ENCODE measurements at places on chromosomes 6 and 20.

DNA sequence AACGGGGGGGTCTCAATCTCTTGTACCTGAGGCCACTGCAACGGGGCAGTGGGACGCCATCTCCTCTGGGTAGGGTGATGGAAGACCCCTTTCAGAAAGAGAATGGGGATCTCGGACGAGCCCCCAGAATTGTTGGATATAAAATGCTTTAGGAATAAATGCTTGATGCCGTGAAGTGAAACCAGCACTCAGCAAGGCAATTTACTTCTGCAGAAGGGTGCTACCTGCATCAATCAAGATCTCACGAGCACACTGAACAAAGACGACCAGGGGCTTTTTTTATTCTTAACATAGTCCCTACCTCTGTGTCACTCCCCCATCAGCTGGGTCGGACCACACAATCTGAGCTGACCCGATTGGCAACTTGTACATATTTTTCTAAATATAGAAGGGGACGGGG lies 203.6 kb upstream of the TBX18 start:
- no peak for DNase-seq

DNA sequence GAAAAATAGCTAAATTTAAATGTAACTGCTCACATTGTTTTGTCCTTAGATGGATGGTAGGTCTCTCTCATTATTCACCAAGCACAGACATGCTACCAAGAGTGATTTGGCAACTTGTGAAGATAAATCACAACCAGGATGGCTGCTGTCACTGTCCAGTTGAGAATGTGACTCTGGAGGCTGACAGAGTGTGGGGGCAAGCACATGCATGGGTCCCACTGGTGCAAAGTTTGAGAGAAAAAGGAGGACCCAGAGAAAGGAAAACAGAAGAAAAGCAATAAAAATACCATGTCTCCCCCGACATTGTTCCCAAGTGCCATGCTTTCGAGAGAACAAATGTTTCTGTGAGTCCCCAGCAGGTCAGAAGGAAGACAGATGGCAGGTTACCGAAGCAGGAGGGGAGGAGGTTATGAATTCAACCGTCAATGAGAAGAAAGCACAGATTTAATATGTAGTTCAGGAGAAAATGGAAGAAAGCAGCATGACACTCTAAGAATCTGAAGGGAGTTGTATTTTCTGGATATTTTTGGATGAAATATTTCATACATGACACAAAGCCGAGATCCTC lies 73.0 kb upstream of the TSHZ2 start:
- DNase-seq = no peak

- DNase-seq = no peak
These were observed 101.9 kb downstream of the LRFN2 start for GRCh38 chr6:40485300-40485699.

- DNase-seq = no peak
These were observed 320.2 kb upstream of the CHD6 start for GRCh38 chr20:41938353-41938752.

DNA sequence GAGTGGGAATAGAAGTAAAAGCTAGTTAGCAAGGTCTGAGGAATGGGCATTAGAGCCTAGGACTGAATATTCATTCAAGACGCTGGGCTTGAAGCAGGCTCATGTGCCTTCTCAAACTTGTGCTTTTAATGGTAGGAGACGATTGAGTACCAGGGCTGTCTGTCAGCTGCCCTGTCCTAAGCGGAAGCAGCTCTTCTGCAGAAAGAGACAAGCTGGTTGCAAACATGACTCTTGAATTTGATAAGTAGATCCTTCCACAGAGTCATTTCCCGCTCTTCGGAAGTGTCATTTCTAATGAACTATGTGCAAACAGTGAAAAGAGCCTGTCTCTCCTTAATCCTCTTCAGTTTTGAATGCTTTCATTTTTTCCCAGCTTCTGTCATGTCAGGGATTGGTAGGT lies 176.4 kb downstream of the TFAP2B start:
- DNase-seq = no peak

DNA sequence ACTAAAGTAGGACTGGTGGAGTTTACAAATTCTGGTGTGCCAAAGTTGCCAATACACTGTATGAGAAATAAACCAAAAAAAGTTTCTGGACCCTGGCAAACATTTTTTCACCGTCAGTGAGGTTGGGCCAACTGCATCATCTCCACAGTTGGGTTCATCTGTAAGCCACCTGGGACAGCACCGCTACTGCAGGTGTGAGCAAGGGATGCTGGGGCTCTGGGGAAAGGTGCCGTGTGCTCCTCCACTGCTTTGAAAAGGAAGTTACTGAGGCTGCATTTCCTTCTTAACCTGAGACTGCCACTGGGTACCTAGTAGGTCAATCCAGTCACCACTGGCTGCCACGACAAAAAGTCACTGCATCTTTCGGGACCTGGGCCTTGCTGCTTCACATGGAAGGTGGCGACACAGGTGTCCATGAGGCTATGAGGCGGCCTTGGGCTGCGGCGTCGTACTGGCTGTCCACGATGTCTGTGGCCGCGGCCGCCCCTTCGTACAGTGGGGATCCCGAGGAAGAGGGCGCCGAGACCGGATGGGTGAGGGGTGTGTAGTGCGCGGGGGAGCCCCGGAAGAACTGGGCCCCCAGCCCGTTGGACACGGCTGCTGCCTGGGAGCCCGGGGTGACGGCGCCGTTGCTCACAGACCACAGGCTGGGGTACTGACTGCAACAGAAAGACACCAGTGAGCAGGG lies 9.6 kb downstream of the TBXT start:
- no peak for DNase-seq

DNA sequence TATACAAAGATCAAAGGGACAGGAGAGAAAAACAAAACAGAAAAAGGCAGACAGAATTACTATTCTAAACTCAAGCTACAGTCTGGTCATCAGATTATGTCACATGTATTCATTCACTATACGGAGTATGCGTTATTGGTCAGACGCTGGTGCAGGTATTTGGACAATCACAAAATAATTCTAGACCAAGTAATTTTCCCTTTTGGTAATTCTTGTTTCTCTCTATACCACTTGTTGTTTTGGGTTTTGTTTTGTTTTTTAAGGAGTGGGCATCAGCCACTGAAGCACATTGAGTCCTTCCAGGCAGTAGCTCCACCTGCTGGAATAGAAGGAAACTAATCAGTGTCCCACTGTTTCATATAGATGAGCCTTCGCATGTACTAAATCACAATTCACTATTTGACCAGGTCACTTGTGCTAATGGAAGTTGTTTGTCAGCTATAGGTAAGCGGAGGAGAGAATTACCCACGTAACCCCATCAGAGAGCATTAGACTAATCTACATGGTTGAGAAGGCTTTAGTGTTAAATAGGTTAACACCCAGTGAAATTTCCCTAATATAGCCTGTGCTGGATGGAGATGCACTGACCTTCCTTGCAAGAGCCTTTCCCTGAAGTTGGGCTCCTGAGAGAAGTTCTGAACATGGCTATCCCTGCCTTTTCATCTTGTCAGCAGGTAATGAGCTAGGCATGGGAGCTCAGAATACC lies 77.9 kb downstream of the TNFAIP3 start:
- DNase-seq = no peak

DNA sequence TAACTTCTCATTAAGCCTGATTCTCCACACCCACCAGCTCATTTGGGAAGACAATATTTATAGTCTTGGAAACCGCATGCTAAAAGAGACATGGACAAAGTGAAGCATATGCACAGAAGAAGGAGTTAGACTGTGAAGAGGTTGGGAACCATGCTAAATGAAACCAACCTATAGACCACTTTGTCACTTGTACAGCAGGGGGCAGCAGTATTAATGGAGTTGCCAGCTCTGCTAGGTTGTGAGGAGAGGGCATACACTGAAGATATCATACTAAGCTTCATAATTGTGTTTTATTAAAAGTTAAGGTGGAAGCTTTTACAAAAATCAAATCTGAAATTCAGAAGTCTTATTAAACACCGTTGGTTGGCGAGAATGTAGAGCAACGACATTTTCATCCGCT lies 38.3 kb upstream of the HMGCLL1 start:
- DNase-seq = no peak

DNA sequence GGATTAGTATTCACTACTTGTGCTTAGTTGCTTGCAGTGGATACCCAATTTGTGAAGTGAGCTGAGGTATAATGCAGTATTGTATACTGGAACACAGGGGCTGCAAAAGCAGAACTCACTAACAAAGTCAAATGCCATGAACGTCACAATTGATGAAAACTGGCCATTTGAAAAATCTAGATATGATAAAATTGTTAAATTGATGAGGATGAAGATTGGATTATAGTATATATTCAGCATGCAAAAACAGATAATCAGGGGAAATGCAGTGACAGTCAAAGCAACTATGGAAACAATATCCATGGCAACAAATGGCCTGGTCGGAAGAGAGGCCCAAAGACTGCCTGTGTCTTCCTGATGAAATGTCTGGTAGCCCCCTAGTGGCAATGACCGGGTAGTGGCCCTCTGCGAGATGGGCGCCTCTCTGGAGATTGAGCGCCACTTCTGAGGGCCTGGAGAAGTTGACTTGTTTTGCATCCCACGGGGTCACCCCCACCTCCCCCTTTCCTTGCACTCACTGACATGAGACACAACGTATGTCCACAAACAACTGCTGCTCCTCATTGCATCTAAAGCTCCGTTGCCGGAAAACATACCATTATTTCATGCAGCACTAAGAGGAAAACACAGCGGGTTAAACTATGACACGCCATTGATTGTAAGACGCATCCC lies 43.6 kb downstream of the C6orf15 start:
- DNase-seq = peak; percentile 57

DNA sequence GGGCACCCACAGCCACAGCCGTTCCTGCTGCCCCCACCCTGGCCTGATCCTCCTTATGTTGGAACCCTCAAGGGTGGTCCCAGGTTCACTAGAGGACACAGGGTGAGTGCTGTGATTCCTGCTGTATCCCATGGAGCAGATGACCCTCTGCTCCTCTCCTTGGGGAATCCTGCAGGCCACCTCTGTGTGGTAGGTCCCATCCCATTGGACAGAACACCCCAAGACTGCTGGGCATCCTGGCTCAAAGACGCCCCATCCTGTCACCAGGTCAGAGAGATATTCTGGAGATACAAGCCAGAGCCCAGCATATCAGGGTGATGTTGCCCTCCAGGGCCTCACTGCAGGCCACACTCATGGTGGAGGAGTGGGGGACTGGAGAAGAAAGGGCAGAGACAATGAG lies 28.4 kb downstream of the HLA-A start:
- DNase-seq = no peak

GRCh38 chr6:152673236-152673635 lies 24.5 kb upstream of the MYCT1 start:
- no peak for DNase-seq

DNA sequence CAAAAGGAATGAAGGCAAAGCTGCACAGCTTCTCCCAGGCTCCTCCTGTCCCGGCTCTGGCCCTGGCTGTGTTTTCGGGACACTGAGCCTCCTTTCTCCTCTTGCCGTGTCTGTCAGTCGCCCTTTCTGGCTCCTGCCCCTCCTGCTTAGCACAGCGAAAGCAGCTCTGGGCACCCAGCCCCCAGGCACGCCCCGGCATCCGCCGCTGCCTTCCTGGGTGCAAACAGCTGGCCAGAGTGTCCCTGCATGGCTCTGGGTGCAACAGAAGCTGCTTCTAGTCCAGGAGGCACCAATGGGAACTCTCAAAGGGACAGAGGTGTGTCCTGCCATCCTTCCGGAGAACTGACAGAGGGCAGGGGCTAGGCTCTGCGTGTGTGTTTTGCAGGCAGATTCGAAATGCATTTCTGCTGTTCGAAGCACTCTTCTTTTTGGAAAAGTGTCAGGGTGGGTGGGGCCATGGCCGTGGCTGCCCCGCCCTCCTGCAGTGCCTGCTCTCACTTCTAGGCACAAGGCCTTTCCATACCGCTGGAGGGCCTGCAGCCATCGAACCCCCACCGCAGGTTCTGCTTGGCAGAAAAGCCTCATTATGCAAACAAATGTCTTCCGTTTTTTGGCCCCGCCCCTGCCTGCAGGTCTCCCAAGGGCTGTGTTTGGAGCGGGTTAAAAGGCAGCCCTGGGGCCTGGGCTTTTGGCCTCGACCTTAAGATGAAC lies 15.5 kb downstream of the COL9A3 start:
- no peak for DNase-seq

DNA sequence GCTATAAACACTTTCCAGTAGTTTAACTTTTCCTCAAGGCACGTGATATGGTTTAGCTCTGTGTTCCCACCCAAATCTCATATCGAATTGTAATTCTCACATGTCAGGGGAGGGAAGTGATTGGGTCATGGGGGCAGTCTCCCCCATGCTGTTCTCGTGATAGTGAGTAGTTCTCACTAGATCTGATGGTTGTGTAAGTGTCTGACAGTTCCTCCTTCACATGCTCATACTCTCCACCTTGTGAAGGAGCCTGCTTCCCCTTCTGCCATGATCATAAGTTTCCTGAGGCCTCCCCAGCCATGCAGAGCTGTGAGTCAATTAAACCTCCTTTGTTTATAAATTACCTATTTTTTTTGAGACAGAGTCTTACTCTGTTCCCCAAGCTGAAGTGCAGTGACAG lies 127.9 kb downstream of the DTNBP1 start:
- no peak for DNase-seq

- DNase-seq = no peak
These were observed 14.2 kb downstream of the HEBP2 start for GRCh38 chr6:138418118-138418742.

DNA sequence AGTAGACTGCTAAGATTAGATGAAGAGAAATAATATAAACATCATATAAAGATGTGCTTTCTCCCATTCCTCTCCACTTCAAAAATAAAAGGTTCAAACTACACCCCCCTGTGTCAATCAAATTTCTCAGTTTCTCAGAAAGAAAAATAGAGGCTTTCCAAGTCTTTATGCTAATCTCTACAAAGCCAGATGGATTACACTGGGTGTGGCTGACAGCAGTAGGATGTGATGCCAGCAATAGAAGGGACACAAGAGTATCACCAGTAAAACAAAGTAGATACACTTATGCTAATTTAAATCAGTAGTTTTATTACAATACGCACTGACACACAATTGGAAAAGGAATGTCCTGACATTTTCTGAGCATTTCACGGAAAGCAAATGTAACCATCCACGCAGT lies 353.4 kb downstream of the RNGTT start:
- no peak for DNase-seq

- DNase-seq = no peak
These were observed 72.4 kb downstream of the L3MBTL3 start for GRCh38 chr6:130090796-130091195.

DNA sequence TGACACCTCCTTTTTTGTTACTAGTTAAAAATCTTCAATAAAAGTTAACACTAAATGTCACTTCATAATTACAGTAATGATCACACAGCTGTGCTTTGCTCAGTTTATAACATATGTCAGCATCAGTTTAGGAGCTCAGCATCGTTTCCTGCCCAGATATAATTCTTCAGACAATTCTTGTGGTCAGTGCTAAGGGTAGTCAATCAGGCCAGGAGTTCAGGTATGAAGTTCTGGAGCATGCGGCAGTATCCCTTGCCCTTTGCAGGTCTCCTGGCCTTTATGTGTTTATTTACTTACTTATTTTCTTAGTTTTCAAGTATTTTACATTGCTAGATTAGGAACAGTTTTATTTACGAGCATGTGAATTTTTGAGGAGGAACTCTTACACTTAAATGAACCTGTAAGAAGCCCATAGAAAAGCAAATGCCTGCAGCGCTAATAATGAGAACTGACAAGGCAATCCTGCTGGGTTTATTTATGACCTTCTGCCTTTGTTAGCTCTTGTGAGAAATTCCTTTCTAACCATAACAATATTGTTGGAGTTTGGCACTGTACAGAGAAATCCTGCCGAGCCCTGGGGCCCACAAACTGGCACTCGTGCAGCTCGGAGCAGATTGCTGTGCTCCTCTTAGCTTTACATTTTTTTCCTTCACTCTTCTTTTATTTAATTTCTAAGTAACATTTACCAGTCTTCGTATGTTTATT lies 252.8 kb downstream of the TMEM242 start:
- DNase-seq = no peak

All from activated T-helper 1 cell treated with anti-CD3 and anti-CD28 coated beads, Interleukin-2, amount 50 U/mL, for 16 hours (primary cell).